ENCODE measurements at places on chromosomes 2 and 18.

DNA sequence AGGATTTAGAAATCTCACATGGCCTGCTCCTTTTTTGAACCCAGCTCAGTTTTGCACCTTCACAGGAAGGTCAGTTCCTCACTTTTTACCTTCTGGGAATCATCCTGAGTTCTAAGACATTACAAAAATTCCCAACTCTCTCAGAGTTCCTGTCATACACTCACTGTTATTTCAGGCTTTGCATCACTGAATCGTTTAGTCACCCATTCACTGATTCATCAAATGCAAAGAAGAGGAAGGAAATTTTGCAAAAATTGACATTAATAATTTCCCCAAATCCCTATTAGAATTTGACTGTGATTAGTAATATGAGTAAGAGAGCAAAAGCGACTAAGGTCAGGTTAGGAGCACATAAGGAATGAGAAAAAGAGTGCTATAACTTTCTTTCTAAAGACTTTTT is 197.5 kb downstream of the PDE1A start:
- DNase-seq = no peak

- DNase-seq = no peak
These were observed 593.9 kb upstream of the NETO1 start for GRCh38 chr18:73461780-73462059.

DNA sequence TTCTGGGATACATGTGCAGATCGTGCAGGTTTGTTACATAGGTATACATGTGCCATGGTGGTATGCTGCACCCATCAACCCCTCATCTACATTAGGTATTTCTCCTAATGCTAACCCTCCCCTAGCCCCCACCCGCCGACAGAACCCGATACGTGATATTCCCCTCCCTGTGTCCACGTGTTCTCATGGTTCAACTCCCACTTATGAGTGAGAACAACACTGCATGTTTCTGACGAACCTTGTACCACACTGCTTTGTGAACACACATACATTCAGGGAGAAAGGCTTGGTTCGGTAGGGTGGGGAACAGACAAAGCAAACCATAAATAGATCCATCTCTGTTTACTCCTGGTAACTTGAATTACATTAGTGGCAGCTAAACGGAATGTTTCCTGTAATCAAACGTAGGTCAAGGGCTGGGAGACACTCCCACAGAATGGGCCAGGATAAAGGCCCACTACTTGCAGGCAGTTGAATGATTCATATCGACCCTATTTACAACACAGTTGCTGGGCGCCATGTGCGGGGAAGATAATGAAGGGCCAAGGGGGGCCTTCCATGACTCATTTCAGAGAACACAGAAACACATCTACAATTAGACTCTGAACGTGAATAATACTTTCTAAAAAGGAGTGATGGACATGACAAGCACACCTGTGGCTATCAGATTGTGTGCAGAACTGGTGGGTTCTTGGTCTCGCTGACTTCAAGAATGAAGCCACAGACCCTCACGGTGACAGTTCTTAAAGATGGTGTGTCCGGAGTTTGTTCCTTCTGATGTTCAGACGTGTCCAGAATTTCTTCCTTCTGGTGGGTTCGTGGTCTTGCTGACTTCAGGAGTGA is 56.8 kb upstream of the KIDINS220 start:
- no peak for DNase-seq

DNA sequence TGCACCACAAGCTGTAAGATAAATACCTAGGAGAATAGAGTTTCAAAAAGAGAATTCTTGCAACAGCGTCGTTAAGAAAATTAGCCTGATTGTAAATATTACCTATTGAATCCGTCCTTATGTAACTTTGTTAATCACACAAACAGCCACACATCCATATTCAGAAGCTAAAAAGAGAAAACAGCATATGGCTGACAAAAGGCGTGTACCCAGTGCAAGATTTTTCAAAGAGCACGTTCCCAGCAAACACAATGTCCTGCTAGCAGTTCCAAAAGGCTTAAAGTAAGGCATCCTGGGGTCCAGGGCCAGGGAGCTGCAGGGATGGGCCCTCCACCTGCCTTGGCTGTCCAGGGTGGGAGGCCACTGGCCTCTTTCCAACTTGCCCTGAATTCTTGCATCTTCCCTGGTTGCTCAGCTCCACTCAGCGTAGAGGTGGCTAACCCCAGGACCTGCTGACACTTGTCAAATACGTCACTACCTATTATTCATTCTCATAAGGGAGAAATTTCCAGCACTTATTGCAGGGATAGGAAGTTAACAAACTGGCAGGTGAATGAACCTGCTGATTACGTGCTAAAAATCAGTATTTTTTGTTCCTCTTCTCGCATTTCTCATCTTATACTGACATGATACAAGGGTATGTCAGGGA is 102.1 kb upstream of the NEDD4L start:
- no peak for DNase-seq

DNA sequence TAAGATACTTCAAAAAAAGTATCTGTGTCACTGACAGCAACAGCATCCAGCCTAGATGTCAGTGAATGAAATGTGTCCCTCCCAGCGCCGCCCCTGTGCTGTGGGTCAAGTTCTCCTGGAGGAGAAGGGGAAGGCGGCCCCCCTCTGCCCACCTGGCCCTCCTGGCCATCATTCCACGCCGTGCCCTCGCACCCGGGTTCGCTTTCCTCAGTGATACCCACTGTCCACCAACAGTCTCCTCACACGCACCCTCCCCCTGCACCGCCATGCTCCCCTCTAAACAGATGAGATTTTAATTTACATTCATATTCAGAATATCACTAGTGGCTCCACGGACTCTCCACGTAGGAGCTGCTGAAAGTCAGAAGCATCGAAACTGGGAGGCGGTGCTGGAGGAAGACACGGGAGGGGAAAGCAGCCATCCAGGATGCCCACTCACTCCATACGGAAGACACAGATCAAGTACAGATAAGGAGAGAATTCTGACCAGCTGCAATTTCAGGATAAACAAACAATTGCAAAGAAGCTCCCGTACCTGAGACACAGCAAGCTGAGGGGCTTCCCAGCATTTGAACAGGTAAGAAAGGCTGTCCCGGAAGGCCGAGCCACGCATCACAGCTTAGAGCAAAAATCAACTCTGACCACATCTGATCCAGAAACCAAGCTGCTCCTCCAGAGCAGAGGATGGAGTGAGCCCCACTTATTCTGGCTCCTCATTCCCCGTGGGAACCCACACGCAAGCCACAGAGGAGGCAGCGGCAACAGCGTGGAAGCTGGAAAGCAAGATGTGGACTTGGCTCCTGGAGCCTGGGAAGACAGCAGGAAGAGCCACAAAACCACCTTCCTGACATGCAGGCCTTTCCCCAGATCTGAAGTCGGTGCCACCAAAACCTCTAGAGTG is 49.7 kb downstream of the PXDN start:
- no peak for DNase-seq

DNA sequence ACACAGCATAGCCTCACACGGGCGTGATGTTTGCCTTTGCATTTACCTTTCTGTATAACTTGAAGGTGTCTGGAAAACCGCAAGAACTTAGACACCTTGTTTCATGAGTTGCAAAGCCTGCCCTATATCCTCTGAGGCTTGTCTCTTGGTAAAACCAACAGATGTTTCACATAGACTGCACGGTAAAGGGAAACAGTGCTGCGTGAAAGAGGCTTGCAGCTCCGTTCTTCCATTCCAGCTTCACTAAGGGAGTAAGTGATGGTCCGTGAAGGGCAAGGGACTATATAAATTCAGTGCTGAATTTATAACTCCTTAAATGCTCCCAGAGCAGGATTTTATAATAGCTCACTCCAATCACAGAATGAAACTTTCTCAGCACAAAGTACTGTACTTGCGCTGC is 360.5 kb downstream of the SOX11 start:
- no peak for DNase-seq

DNA sequence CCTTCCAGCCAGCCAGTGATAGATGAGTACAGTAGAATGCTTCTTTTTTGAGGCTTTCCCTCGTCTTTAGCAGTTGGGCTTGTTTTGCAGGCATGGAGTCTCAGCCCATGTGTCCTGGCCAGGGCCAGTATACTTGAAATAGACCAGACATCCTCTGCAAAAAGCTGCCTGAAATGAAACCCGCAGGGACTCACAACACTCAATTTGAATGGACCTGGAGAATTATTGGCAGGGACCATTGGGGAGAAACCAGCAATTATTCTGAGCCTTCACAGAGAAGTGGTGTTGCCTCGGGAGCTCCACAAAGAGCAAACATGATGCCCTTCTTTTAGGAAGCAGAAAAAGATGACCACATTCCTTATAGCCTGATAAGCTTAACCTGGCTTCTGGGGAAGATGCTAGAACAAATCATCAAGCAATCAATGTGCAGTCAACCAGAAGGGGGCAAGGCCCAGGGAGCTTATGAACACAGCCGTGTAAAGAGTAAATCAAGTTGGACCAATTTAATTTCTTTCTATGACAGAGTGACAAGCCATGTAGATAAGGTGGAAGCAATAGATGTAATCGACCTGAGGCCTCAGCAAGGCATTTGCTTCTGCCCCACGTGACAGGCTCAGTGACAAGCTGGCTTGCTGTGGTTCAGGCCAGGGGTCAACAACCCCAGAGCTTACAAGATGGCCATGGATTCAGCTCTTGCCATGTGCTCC is 42.1 kb downstream of the BOD1L2 start:
- no peak for DNase-seq

GRCh38 chr2:219664944-219665343 is 37.5 kb downstream of the SLC4A3 start:
- no peak for DNase-seq

GRCh38 chr2:237405006-237405559 is 8.9 kb downstream of the COL6A3 start:
- DNase-seq = no peak

GRCh38 chr18:41938445-41938844 is 16.6 kb upstream of the PIK3C3 start:
- DNase-seq = no peak

DNA sequence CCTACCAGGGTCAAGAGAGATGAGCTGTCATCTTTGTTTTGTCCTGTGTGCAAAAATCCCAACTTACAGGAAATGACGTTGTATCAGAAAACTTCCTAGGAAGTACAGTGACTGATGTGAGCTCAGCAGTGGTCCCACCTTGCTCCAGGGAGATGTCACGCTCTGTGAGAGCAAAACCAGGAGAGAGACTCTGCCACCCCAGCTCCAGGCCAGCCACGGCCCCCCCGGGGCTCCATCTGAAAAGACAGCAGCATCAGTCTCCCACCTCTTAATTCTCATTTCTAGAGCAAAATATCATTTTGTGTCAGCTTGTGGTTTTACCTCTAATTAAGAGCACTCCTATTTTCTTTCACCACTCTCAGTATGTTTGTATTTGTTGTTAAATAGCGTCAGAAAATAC is 57.5 kb downstream of the MYL12B start:
- no peak for DNase-seq

DNA sequence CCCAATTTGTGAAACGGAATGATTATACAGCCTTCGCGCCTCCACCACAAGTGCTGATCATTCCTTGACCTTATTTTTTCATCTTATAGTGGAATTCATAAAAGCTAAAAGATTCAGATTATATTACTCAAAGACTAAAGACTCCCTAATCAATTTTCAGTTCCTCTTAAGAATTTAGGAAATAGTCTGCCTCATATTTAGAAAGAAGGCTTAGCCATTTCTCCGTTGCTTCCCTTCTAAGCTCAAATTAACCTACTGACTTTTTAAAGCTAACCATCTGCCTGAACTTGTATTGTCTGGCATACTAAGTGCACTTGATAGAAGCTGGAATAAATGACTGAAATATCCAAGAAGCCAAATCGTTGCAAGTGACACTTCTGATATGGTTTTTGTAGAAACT is 44.7 kb downstream of the HNRNPLL start:
- DNase-seq = no peak

GRCh38 chr2:42170619-42171395 is 1.7 kb downstream of the EML4 start:
- no peak for DNase-seq

GRCh38 chr2:48232351-48232750 is 297.6 kb upstream of the STON1 start:
- DNase-seq = no peak

- no peak for DNase-seq
These were observed 70.4 kb upstream of the CYP1B1 start for GRCh38 chr2:38146275-38146906.

DNA sequence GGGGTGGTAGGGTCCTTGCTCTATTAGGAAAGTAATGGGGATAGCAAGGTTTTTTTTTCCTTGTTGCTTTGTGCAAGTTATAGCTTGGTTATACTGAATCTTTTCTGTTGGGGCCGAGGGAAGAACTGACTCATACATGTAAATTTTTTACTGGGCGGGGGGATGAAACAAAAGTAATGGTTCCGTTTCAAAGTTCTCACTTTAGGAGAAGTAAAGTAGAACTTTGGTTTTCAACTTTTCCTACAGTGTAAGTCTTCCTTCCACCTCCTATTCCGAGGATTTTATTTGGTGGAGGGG is 1.1 kb downstream of the AFTPH start:
- no peak for DNase-seq

- DNase-seq = no peak
These were observed 119.9 kb upstream of the RND3 start for GRCh38 chr2:150607390-150607811.

- DNase-seq = no peak
These were observed 678.0 kb downstream of the ARHGAP15 start for GRCh38 chr2:143807192-143807591.

- DNase-seq = no peak
These were observed 762 bp upstream of the SPOPL start for GRCh38 chr2:138500592-138501424.

DNA sequence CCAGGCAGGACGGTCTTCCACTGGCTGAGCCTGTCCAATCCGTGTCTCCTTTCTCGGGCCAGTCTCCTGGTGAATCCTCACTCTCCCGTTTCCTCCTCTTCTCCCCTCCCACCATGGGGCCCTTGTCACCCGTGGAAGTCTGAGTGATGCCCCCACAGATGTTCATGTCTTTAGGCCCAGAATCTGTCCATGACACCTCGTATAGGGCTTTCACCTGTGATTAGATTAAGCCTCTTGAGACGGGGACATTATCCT is 193.5 kb downstream of the ZFP36L2 start:
- DNase-seq = no peak

- DNase-seq = no peak
These were observed 38.5 kb downstream of the NTSR2 start for GRCh38 chr2:11631462-11631861.

DNA sequence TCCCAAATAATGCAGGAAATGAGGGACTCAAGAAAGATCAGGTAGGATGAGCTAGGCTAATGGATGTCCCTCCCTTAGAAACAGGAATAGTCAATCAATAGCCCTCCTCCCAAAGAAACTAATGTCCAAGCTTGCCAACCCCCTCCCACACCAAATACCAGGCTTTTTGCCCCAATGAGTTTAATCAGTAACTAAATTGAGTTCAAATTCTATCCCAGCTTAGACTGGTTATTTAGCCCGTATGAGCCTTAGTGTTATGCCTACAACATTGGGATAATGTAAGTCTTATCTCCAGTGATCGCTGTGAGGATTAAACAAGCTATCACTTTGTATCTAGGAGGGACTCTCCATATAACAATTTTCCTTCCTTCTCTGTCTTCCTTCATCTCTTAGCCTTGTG is 310.7 kb downstream of the DPP10 start:
- DNase-seq = no peak
